Stimulated activated CD8-positive, alpha-beta memory T cell treated with anti-CD3 and anti-CD28 coated beads, Interleukin-4, amount 100 ng/mL, for 1 hour (primary cell): ENCODE measurements at places on chromosomes 3 and 15.
A peak's percentile ranks its signal among the peaks of the same experiment; 100 is the strongest.

GRCh38 chr3:40869939-40870338 is 329.4 kb upstream of the CTNNB1 start:
- no peak for DNase-seq

- DNase-seq = no peak
Measured at GRCh38 chr3:43481375-43481774, 140.4 kb downstream of the ANO10 start.

DNA sequence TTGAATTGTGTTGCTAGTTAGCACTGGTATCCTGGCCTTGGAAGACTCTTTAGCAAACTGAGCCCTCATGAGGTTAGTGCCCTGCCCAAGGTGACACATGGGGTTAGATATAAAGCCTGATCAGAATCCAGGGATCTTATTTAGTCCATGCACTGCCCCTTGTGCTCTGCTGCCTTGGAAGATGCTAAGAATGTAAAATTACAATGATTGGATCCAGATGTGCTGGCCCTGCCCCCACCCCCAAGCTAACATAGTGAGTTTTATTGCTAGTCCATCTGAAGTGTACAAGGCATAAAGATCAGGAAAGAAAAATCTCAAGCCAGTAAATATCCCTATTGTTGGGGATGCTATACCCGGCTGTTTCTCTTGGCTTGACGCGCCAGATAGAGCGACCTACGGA is 248.1 kb upstream of the C2CD4B start:
- no peak for DNase-seq

GRCh38 chr3:177476495-177476894 is 279.2 kb upstream of the TBL1XR1 start:
- no peak for DNase-seq

DNA sequence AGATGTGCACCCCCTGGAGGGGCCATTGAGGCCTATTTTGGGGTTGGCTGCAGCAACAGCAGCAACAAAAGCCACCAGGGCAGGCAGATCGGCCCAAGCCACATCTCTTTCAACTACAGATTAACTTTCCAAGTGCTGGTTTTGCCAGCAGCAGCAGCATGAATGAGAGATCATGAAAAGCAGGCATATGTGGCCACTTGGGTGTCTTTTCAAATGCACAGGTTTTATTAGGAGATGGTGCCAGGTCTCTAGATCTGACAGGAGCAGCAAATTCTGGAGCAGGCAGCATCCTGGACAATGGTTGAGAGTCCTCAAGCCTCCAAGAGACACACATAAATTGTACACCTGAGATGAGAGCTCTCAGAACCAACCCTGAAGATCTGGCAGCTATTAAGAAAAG is 31.7 kb upstream of the CCDC66 start:
- no peak for DNase-seq

DNA sequence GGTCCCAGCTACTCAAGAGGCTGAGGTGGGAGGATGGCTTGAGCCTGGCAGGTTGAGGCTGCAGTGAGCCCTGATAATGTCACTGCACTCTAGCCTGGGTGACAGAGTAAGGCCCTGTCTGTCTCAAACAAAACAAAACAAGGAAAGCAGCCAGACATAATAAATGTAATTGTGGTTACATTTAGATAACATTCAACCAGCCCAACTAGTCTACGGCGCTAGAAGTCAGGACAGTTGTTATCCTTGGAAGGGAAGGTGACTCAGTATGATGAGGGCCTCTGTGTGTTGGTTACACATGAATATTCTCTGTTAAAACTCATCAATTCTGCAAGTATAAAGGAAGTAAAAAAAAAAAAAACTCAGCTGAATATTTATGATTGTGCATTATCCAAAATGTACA is 27.0 kb upstream of the CSPG5 start:
- DNase-seq = no peak

DNA sequence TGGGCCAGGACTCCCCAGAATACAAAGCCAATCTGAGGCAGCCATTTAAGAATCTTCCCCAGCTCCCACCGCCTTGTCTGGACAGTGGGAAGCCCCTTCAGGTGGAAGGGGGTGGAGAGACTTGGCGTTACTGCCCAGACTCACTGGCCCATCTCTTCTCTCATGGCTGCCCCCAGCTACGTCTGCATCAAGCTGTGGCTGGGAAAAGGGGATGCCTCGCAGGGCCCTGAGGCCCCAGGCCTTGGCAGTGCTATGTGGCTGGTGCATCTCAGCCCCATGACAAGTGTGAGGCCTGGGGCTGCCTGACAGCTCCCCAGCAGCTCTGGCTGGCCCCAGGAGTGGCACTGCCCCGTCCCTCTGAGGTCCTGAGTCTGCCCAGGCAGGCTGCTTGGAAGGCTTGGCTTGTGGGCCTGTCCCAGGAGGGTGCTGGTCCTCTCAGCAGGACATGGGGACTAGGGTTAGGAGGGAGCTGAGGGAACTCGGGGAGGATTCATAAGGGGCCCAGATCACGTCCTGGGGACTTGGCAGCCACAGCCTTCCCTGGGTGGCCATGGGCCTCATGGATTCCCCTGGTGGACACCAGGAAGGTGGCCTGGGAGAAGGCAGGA is 20.2 kb upstream of the SLC41A3 start:
- DNase-seq = no peak

- no peak for DNase-seq
Measured at GRCh38 chr15:73246898-73247297, 121.9 kb downstream of the HCN4 start.

DNA sequence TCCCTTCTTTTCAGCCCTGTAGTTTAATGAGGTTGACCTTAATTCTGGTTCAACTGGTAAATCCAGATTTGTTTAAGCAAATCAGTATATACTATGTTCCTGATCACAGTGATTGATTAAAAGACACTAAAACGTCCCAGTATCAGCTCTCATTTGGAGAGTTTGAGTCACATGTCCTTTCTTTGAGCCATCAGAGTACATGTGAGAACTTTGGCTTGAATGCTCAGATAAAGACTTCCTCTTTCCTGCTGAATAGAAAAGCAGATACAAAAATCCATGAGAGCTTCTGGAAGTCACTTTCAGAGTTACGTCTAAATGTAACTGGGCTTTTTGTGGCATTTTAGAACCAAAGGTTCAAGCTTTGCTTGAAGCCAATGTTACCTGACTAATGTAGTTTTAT is 341.8 kb upstream of the SATB1 start:
- DNase-seq = no peak

GRCh38 chr3:151827816-151828215 is 13.9 kb downstream of the AADAC start:
- DNase-seq = no peak

DNA sequence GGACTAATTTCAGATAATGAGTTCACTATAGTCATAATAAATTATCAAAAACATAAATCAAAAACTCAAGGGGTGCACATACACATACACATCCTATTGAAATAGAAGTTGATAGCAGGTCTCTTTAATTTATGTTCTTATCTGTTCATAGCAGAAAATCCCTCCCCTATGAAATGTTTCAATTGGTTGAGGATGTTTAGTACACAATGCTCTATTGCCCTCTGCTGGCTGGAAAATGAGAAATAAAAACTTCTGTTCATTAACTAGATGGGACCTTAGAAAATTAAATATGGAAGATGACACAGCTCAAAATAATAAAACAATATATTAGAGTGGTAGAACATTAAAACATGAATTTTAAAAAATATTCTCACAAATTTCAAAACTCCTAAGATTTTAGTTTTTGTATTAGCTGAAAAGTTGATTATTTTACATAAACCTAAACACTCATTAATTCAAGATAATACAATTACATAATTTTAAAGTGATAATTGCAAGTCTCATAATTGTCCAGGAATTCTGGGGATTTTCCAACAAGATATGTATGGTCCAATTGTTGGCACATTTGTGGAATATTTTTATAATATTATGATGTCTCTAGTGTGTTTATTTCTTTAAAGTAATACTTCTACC is 735.0 kb downstream of the ROBO1 start:
- DNase-seq = no peak

DNA sequence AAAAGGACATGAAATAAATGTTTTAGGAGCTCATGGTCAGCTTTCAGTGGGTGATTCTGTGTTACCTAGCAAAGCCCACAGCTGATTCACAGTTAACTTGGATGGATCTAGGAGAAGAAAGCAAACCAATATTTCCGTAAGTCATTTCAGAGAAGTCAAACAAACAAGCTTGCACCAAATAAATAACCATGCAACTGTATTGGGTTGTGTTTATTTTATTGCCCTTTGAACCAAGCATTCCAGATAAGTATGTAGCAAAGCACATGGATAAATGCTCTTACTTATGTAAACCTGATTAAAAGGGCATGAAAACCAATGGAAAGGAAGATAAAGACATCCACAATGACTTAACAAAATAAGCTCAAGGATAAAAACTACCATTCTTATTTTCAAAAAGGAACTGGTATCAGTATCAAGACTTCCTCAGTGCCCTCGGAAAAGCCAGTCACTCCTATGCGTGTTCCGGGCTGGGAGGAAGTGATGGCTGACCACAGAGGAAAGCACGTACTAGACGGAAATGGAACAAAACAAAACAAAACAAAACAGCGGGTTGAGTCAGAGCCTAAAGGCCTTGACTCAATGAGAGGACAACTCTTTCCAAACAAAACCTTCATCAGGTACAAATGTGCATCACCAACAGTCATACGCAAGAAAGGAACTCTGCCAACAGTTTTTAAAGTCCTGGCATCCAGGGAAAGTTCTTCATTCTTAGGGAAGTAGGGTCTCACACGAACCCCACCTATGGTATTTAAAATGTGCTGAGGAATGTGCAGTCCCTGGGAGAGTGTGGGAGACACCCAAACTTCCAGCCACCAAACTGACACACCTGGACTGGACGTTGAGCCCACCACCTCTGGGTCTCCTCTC is 103.3 kb downstream of the SNRK start:
- DNase-seq = peak; percentile 36

DNA sequence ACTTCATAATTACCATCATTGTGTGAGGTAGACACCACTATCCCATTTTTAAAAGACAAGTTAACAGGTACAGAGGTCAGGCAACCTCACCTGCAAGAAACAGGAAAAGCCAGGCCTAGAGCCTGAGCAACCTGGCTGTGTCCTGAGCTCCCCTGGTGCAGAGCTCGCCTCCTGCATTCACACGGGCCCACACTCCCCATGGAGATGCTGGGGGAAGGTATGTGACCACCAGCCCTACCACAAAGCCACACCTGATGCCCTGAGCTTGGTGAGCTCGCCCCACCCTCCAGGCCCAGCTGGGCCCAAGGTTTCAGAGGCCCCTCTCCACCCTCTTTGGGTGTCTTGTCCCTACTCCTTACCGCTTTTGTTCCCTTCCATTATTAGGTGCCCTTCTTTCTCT is 1.2 kb upstream of the EFCAB12 start:
- DNase-seq = no peak

DNA sequence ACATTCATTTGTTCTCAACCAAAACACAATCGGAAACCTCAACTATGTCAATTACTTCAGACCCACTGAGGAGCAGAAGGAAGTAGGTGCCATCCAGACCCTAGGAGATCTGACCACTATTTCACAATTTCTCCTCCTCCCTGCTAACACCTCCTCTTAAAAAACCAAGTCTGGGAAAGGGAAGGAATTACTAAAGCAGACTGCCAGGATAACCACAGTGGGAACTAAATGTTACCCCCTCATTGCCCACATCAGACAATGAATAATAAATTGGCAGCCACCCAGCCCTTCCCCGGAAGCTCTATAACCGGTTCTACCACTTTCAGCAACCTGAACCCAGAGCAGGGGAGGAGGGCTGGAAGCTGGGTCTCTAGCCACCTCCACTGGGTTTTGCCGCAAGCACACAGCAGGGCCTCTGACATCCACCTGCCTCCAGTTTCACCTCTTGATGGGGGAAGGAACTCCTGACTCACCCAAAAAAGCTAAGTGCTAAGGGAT is 17.6 kb downstream of the C15orf62 start:
- DNase-seq = no peak

- DNase-seq = no peak
Measured at GRCh38 chr3:119600732-119601131, 3.0 kb downstream of the PLA1A start.
